Esophagus squamous epithelium (tissue), 5 donors: ENCODE measurements at places on chromosomes 4 and X.

GRCh38 chr4:154014407-154015321 lies 225.8 kb upstream of the SFRP2 start:
- no peak for DNase-seq

- DNase-seq: no peak
Observed at GRCh38 chr4:42478946-42479345, 81.7 kb downstream of the SHISA3 start.

DNA sequence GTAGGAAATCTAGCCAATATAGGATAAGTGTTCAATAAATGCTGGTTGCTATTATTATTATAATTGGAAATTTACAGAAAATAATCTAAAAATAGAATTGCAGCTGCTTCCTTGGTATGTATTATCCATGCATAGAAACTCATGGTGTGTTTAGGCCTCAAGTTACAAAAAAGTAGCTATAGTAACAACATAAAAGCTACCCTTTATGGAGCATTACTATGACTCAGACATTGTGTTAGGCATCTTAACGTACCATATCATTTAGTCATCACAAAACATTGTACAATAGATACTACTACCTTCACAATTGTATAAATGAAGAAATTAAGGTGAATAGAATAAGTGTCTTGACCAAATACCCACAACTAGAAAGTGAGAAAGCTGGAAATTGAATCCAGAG lies 126.9 kb upstream of the NRK start:
- no peak for DNase-seq

DNA sequence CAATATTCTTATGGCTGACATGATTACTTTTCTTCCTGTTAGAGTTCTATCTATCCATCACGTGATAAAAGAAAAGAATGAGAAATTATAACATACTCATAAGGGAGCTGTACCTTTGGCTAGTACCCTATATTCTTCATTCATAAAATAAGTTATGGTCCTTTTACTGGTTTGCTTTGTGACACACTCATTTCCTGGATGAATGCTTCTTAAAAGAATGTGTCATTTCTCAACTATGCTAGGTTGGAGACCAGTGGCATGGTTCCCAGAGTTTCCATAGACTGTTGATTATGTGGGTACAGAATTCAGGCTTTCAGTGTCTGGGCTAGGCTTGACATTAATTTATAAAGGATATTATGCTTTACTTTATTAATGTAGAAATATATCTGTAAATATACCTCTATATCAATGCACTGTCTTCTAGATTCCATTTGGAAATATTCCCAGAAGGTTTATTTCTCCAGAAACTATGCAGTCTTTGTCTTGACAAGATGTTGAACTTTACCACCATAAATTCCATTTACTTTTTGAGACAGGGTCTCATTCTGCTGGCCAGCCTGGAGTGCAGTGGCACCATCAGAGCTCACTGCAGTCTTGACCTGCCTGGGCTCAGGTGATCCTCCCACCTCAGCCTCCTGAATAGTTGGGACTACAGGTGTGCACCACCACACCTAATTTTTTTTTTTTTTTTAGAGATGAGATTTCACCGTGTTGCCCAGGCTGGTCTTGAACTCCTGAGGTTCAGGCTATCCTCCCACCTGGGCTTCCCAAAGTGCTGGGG lies 23.8 kb downstream of the NUDT6 start:
- DNase-seq: no peak

GRCh38 chrX:71953391-71953790 lies 42.7 kb downstream of the NHSL2 start:
- DNase-seq: no peak

- no peak for DNase-seq
Observed at GRCh38 chr4:164997324-164997723, 19.9 kb upstream of the TRIM61 start.

DNA sequence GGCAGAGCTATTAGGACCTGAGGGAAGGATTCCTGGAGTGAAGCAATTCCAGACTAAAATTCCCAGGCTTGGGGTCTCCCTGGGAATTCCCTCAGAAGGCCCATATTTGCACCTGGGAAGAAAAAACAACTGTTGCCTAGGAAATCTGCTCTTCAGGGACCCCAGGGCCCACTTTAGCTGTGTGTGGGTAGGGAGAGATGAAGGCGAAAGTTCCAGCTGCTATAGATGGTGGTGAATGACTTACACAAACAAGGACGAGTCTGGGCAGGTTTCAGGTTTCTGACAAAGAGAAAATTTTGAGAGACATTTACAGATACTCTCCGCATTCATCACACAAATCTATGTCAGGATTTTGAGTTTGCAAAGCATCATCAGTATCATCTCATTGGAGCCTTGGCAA lies 126.1 kb downstream of the GPC3 start:
- DNase-seq: no peak

DNA sequence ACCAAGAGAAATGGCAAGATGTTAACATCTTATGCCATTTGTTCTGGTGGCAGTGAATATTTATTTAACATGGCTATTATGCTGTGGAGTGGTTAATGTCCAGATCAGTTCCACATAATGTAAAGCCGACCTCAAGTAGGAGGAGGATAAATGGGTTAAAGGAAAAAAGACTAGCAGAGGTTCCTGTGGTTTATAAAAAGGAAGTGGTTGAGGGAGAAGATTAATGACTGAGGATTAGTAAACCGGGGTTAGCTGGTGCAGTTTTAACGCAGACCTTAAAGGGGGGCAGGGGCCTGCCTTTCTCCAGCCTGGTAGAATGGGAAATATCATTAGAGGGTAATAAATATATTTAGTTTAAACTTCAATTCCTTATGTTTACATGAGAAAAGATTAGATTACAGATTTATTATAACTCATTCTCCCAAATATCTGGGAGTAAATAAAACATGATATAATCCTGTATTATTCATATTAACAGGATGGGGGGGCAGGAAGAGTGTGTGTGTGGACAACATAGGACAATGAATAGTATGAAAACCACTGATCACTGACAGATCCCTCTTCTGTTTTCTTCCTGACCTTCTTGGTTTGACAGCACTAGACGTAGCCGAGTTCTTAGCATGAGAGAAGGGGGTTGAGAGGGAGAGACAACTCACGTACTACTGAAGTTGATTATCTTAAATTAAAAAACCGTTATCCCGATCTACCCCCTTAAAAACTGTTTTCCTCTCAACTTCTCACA lies 124.1 kb upstream of the LIMCH1 start:
- DNase-seq: no peak
